Activated CD4-positive, alpha-beta T cell treated with anti-CD3 and anti-CD28 coated beads, Interleukin-2, amount 10 ng/mL, durations not matched to agents 7 days and 5 days (primary cell): ENCODE measurements at places on chromosomes 5 and 9.

DNA sequence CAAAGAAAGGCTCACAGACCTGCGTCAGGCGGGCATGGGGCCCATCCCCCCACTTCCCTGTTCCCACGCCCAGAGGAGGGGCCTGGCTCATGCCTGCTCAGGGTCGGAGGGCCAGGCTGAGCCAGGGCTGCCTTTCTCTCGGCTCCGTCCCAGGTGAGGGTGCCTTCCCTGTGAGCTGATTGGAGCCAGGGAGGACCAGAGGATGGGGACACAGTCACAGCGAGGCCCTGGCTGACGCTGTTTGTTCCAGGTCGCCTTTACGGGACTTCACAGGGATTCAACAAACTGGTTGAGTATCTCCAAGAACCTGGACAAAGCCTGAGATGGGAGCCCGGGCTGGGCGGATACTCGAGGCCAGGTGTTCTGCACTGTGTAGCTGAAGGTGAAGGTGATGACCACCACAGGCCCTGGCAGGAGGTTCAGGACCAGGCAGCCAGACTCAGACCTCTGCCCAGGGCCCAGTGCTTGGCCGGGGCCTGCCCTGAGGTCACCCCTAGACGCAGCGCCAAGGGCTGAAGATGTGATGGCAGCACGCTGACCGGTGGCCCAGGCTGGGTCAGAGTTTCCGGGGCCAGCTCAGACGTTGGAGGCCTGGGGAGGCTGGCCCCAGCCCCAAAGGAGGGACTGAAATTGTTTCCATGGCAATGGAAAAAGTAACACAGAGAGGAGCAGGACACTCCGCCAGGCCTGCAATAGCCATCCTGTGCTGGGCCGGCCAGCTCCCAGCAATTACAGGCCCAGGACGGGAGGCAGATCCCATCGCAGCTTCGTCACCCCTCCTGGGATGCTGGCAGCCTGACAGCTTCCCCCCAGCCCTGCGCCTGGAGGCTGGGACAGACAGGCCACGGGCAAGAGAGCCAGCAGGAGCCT is 65.3 kb upstream of the ADAMTS2 start:
- DNase-seq, result no peak

DNA sequence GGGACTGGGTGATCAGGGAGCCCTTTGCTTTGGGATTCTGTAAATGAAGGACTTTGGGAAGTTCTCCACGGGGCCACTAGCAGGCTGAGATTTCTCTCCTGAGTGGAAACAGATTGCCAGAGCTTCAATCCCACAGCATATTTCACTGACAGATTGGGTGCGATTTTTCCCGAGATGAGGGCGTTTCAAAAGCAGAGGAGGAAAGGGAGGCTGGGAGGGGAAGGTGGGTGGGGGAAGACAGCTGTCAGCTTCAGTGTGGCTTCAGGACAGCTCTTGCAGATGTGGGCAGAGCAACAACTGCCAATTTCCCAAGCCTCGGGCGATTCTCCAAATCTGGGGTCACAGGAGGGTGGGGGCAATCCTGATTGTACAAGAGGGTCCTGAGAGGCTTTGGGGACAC is 258.5 kb upstream of the ADRA1B start:
- DNase-seq, result no peak

DNA sequence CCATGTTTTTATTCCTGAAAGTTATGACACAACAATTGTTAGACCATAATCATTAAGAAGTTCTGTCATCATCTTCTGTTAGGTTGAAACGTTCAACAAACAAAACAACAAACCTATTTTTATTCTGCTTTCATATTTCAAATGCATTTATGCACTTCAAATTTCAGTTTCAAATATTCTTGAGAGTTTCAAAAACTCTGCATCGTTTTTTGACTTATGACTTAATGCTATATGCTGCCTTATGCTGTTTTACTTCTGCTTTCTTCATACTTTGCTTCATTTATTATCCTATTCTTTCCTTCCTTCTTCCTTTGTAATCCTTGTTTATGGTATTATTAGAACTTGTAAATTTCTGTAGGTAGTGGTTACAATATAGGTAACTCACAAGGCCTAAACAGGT is 95.0 kb downstream of the PCSK1 start:
- no peak for DNase-seq

- no peak for DNase-seq
These were observed 56.4 kb downstream of the PFDN1 start for GRCh38 chr5:140246378-140247122.

GRCh38 chr5:67617051-67617450 is 420.5 kb upstream of the CD180 start:
- DNase-seq, result no peak
